Mesothelial cell of epicardium (in vitro differentiated cells): ENCODE measurements at places on chromosomes 1 and 21.

DNA sequence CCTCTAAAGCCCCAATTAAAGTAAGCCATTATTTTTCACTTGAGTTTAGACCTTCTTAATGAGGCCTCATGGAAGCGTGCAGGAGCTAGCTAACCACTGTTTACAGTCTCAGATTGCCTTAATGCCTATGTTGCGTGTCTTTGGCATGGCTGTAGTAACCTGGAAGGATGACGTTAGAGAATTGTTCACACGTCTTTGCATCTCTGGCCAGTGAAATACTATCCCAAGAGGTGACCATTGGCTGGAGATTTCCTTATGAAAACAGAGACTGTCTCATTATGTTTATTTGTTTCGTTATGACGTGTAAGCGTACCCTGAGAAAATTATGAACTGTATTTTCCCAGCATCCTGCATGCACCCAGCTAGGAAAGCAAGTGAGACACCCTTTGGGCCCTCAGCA is 18.6 kb upstream of the BMP8A start:
- no peak overlapping the region for H3K27ac ChIP-seq
- DNase-seq = no peak
- no peaks in the 10 kb centered on the region for H3K27me3 ChIP-seq
- peaks cover 33% of the 10 kb centered on the region for H3K36me3 ChIP-seq
- peaks cover 4% of the 10 kb centered on the region for H3K4me1 ChIP-seq
- no peak overlapping the region for H3K4me3 ChIP-seq

GRCh38 chr1:226110249-226111097 is 48.0 kb downstream of the H3-3A start:
- peaks cover 1% of the 10 kb centered on the region for H3K27me3 ChIP-seq
- peaks cover 27% of the 10 kb centered on the region for H3K4me1 ChIP-seq
- peak; percentile 69 for DNase-seq
- no peaks in the 10 kb centered on the region for H3K36me3 ChIP-seq
- peak overlapping the region; percentile 34 for H3K27ac ChIP-seq

GRCh38 chr1:238752327-238752726 is 634.0 kb upstream of the CHRM3 start:
- H3K36me3 ChIP-seq = no peaks in the 10 kb centered on the region
- H3K4me1 ChIP-seq = peaks cover 4% of the 10 kb centered on the region
- H3K27ac ChIP-seq = no peak overlapping the region

- no peaks in the 10 kb centered on the region for H3K36me3 ChIP-seq
- no peak for DNase-seq
- peaks cover 34% of the 10 kb centered on the region for H3K27me3 ChIP-seq
- no peaks in the 10 kb centered on the region for H3K4me1 ChIP-seq
- H3K27ac ChIP-seq = no peak overlapping the region
- H3K4me3 ChIP-seq = no peak overlapping the region
Observed at GRCh38 chr1:30677471-30677870, 45.9 kb downstream of the MATN1 start.

DNA sequence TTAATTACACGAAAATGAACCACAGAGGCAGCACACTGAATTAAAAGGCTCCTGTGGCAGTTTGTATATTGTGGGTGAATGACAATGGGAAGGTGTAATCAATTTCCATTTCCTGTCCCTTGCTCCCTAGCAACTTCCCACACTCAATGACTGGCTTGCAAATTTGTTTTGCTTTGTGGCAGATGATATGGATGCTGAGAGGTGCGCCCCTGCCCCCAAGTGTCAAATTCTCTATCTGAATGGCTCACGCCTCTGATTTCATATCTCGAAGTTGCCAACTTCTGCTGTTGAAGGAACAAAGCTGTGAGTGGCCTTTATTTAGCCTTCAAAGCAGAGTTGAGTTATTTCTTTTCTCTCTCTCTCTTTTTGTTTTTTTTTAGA is 86.0 kb downstream of the FOXD2 start:
- H3K27me3 ChIP-seq = peaks cover 79% of the 10 kb centered on the region
- DNase-seq = no peak
- H3K4me3 ChIP-seq = no peak overlapping the region
- peaks cover 37% of the 10 kb centered on the region for H3K4me1 ChIP-seq
- no peaks in the 10 kb centered on the region for H3K36me3 ChIP-seq
- no peak overlapping the region for H3K27ac ChIP-seq

- H3K4me1 ChIP-seq = peaks cover 9% of the 10 kb centered on the region
- H3K27ac ChIP-seq = no peak overlapping the region
- no peak overlapping the region for H3K4me3 ChIP-seq
- H3K27me3 ChIP-seq = no peaks in the 10 kb centered on the region
Observed at GRCh38 chr1:150906329-150906728, 19.4 kb downstream of the CTXND2 start.

DNA sequence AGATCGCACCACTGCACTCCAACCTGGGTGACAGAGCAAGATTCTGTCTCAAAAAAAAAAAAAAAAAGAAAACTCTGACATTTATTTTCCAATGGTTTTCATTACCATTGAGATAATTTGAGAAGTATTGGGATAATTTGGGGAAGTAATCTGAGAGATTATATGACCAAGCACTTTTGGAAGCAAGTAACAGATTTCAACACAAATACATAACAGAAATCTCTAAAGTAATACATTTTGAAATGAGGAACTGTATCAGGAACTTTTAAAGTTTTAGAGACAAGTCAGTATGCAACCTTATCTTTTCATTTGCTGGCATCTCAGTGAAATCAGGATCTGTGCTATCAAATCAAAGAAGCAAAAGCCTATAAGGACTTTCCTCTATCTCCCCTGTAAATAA is 25.4 kb upstream of the SLC16A1 start:
- no peaks in the 10 kb centered on the region for H3K27me3 ChIP-seq
- no peak overlapping the region for H3K4me3 ChIP-seq
- no peak for DNase-seq
- no peak overlapping the region for H3K27ac ChIP-seq
- H3K4me1 ChIP-seq = no peaks in the 10 kb centered on the region

DNA sequence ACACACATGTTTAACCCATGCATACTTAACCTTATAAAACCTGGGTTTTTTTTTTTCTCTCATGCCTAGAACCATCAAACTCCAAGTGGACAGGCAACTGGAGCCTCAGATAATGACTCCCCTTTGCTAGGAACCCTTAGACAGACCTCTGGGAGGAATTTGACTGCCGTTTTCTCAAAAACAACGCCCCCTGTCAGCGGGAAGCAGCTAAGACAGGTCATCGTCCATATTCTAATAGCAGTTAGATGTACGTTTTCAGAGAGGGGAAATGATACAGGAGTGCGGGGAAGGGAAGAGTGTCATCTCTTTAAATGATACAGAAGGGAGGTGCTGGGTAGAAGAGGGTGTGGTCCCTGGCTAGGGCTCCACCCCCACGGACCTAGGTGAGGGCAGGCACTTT is 34.7 kb downstream of the LRRC3 start:
- H3K27ac ChIP-seq = no peak overlapping the region
- H3K4me1 ChIP-seq = peaks cover 4% of the 10 kb centered on the region
- no peaks in the 10 kb centered on the region for H3K27me3 ChIP-seq
- no peak for DNase-seq

DNA sequence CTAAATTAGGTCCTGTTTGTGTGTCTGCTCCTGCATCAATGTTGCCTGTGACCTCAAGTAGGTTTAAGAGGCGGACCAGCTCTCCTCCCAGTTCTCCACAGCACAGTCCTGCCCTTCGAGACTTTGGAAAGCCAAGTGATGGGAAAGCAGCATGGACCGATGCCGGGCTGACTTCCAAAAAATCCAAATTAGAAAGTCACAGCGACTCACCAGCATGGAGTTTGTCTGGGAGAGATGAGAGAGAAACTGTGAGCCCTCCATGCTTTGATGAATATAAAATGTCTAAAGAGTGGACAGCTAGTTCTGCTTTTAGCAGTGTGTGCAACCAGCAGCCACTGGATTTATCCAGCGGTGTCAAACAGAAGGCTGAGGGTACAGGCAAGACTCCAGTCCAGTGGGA is 79.9 kb downstream of the PRDM2 start:
- H3K27ac ChIP-seq = no peak overlapping the region
- H3K4me1 ChIP-seq = peaks cover 26% of the 10 kb centered on the region
- peaks cover 39% of the 10 kb centered on the region for H3K36me3 ChIP-seq
- no peak for DNase-seq
- H3K4me3 ChIP-seq = no peak overlapping the region

DNA sequence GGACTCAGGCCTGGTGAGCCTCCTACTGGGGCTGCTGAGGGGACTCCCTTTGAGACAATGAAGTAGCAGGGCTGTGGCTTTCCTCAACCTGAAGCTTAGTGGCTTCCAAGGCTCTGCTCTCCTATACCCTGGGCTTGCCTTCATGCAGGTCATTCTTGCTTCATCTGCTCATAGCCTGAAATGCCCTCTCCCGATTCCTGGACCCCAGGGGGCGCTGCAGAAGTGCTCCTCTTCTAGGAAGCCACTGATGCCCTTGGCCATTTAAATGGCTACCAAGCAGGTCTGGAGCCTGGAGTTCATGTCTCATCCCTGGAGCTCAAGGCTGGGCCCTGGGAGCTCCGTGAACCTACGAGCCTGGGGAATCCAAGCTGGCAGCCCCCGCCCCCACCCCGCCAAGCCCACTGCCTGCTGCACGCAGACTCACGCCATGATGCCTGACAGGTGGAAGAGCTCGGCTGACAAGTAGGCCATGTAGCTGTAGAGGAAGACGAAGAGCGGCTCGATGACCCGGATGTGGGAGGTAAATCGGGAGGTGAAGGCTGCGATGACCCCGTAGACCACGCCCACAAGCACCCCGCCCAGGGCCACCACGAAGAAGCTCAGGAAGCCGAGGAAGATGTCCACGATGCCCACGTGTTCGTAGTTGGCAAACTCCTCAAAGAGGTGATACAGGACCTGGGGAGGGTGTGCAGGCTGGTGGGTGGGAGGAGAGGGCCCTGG is 45.7 kb downstream of the SLC9A1 start:
- H3K36me3 ChIP-seq = peaks cover 19% of the 10 kb centered on the region
- no peak for DNase-seq
- no peak overlapping the region for H3K4me3 ChIP-seq
- no peak overlapping the region for H3K27ac ChIP-seq
- no peaks in the 10 kb centered on the region for H3K27me3 ChIP-seq

GRCh38 chr1:214228976-214229375 is 52.0 kb upstream of the SMYD2 start:
- DNase-seq = no peak
- peaks cover 3% of the 10 kb centered on the region for H3K27me3 ChIP-seq
- no peak overlapping the region for H3K27ac ChIP-seq
- H3K36me3 ChIP-seq = no peaks in the 10 kb centered on the region
- no peak overlapping the region for H3K4me3 ChIP-seq

- no peaks in the 10 kb centered on the region for H3K4me1 ChIP-seq
- H3K27me3 ChIP-seq = peaks cover 44% of the 10 kb centered on the region
- no peak overlapping the region for H3K4me3 ChIP-seq
- H3K27ac ChIP-seq = no peak overlapping the region
- H3K36me3 ChIP-seq = no peaks in the 10 kb centered on the region
- DNase-seq = no peak
Observed at GRCh38 chr1:18373882-18374493, 106.7 kb upstream of the KLHDC7A start.

DNA sequence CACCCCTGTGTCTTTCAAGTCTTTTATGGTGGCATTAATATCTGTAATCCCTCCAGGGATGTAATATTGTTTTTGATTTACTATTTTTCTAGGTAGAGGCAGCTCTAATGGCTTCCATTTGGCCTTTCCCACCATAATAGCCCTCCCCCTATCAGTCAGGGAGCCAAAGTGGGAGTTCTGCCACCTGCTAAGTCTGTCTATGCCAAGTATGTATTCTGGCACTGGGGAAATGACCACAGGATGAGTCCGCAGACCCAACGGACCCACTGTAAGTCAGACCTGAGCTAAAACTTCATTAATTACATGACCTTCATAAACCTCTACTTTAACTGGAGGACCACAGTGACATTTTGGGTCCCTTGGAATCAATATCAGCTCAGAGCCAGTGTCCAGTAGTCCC is 77.1 kb downstream of the GBP6 start:
- DNase-seq = no peak
- peaks cover 6% of the 10 kb centered on the region for H3K36me3 ChIP-seq
- no peak overlapping the region for H3K27ac ChIP-seq
- H3K27me3 ChIP-seq = no peaks in the 10 kb centered on the region
- no peaks in the 10 kb centered on the region for H3K4me1 ChIP-seq

GRCh38 chr1:225844236-225845061 is 34.5 kb downstream of the EPHX1 start:
- no peak for DNase-seq
- H3K4me3 ChIP-seq = no peak overlapping the region
- no peak overlapping the region for H3K27ac ChIP-seq

GRCh38 chr1:183239793-183240525 is 53.9 kb downstream of the LAMC2 start:
- H3K4me1 ChIP-seq = peaks cover 11% of the 10 kb centered on the region
- peaks cover 5% of the 10 kb centered on the region for H3K36me3 ChIP-seq
- H3K27ac ChIP-seq = no peak overlapping the region
- H3K4me3 ChIP-seq = no peak overlapping the region
- no peak for DNase-seq

DNA sequence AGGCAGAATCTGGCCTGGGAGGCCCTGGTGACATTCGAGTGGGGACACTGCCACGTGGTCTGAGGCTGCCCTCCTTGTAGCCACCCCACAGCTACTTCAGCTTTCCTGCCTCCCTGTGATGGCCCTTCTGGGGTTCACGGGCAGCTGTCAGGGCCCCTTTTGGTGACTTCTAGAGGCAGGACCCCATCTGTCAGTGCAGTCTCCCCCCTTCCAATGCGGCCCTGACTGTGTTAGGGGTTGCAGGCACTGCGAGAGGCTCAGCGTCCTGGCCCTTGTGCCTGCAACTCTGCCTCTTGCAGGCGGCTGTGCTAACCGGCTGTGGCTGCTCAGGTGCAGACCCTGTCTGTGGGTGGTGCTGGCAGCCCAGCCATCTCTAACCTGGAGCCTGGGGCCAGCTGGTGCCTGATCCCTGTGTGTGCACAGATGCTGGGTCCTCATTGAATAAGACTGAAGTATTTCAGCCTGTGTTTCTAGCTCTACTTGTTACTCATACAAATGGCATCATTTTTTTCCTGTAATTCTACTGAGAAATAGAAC is 62.2 kb downstream of the S100B start:
- no peak overlapping the region for H3K27ac ChIP-seq
- no peak for DNase-seq
- no peak overlapping the region for H3K4me3 ChIP-seq
- H3K27me3 ChIP-seq = no peaks in the 10 kb centered on the region

DNA sequence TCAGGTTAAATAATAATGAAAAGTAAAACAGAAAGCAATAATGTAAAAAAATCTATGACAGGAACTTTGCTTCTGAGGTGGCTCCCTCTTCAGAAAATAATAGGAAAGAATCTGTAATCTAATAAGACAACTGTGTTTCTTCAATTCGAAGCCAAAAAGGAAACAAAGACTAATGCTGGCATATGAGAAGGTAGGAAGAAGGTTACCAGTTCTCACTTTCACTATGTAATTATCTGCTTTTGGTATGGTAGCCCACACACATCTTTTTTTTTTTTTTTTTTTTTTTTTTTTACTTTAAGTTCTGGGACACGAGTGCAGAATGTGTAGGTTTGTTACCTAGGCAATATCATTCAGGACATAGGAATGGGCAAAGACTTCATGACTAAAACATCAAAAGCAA is 47.1 kb downstream of the COP1 start:
- no peak overlapping the region for H3K27ac ChIP-seq
- H3K4me3 ChIP-seq = no peak overlapping the region
- no peak for DNase-seq
- no peaks in the 10 kb centered on the region for H3K4me1 ChIP-seq

- no peak overlapping the region for H3K27ac ChIP-seq
- no peak for DNase-seq
- no peaks in the 10 kb centered on the region for H3K27me3 ChIP-seq
- peaks cover 16% of the 10 kb centered on the region for H3K4me1 ChIP-seq
- no peak overlapping the region for H3K4me3 ChIP-seq
Observed at GRCh38 chr1:151945725-151946722, 36.7 kb upstream of the THEM4 start.

- H3K27ac ChIP-seq = no peak overlapping the region
- H3K4me1 ChIP-seq = peaks cover 15% of the 10 kb centered on the region
- H3K36me3 ChIP-seq = no peaks in the 10 kb centered on the region
- DNase-seq = no peak
- no peak overlapping the region for H3K4me3 ChIP-seq
Observed at GRCh38 chr1:206098242-206098919, 18.8 kb downstream of the AVPR1B start.
